ENCODE measurements at places on chromosomes 7 and 10. TPM values are rescaled to one million over a fixed set of nuclear protein-coding genes. Genes with fewer than 3 reads are reported as not detected.

DNA sequence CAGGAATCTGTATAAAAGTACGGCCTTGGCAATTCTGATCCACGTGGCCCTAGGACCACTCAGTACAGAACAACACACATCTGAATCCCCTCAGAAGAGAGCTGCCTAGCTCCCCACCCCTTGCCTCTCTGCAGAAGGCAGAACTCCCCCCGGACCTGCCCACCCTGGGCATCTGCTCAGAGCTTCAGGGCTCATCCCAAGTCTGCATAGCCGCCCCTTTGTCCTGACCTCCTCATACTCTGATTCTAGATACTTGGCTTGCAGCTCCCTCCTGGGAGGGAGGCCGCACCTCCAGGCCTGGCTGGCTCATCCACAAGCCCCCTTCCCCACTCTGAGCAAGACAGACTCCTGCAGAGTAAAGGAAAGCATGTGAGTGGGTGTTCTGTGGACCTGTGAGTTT, 49.6 kb downstream of the GRID1 start:
- no peaks in the 10 kb centered on the region for H3K36me3 ChIP-seq
- no peak for DNase-seq
- H3K27ac ChIP-seq: no peak overlapping the region
- H3K27me3 ChIP-seq: no peaks in the 10 kb centered on the region
- H3K4me1 ChIP-seq: no peaks in the 10 kb centered on the region

GRCh38 chr7:7104971-7105370, 77.4 kb upstream of the C1GALT1 start:
- no peaks in the 10 kb centered on the region for H3K36me3 ChIP-seq
- no peaks in the 10 kb centered on the region for H3K27me3 ChIP-seq
- no peak overlapping the region for H3K4me3 ChIP-seq
- DNase-seq: no peak
- H3K27ac ChIP-seq: no peak overlapping the region
- H3K4me1 ChIP-seq: peaks cover 18% of the 10 kb centered on the region

GRCh38 chr7:83178796-83179195, 16.1 kb upstream of the PCLO start:
- H3K27me3 ChIP-seq: no peaks in the 10 kb centered on the region
- no peak overlapping the region for H3K27ac ChIP-seq
- no peak overlapping the region for H3K4me3 ChIP-seq
- H3K36me3 ChIP-seq: no peaks in the 10 kb centered on the region

GRCh38 chr10:10850214-10850613, 167.5 kb upstream of the CELF2 start:
- no peaks in the 10 kb centered on the region for H3K36me3 ChIP-seq
- H3K27ac ChIP-seq: no peak overlapping the region
- H3K4me1 ChIP-seq: no peaks in the 10 kb centered on the region
- no peak for DNase-seq
- no peak overlapping the region for H3K4me3 ChIP-seq

The DNTT gene
- total RNA-seq: not detected

Data from stomach (tissue), 19 donors.